ENCODE measurements at places on chromosomes 6 and 20.
A peak's percentile ranks its signal among the peaks of the same experiment; 100 is the strongest.

GRCh38 chr20:24297993-24298392, 171.4 kb upstream of the SYNDIG1 start:
- no peak for DNase-seq

DNA sequence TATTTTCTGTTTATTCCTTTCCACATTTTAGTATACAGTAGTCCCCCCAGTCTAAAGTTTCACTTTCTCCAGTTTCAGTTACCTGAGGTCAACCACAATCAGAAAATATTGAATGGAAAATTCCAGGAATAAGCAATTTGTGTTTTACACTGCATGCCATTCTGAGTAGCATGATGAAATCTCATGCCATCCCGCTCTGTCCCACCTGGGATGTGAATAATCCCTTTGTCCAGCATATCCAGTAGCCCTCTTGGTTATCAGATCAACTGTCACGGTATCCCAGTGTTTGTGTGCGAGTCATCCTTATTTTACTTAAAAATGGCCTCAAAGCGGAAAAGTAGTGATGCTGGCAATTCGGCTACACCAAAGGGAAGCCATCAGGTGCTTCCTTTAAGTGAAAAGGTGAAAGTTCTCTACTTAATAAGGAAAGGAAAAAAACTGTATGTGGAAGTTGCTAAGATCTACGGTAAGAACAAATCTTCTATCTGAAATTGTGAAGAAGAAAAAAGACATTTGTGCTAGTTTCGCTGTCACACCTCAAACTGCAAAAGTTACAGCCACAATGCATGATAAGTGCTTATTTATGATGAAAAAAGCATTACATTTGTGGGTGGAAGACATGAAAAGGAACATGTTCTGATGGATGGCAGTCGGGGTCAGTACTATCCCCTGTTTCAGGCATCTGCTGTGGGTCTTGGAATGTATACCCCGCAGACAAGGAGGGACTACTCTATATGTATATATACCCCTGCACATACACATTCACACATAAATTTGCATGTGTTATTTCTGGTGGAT, 11.3 kb downstream of the NOX3 start:
- no peak for DNase-seq

- DNase-seq, result no peak
Observed at GRCh38 chr20:36467076-36467999, 74.0 kb upstream of the MYL9 start.

DNA sequence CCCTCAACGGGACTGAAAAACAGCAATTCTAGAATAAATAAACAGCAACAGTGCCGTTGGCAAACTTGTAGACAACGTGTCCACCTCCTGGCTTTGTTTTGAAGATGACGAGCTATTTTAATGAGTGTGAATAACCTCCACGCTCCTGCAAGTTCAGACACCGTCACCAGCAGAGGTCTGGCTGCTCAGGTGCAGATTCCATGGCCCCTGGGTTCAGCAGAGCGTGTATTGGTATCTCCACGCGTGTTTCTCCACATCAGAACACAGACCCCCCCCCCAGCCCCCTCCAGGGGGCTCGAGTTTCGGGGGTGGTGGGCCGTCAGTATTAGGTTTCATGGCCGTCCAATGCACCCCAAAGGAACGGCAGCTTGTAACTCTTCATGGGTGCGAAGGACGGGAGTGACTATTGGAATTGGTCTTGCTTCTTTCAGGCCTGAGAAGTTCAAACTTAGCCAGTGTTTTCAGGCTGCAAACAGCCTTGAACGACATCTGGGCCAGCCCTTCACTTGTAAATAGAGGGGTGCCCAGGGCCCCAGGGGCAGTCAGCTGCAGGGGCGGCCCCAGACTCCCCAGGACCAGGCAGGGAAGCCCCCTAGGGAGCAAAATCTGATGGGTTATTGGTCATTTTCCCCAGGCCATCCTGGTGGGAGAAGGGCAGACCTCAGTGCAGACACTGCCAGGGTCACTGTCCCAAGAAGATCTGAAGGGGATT, 308.6 kb downstream of the TAF4 start:
- DNase-seq, result no peak

DNA sequence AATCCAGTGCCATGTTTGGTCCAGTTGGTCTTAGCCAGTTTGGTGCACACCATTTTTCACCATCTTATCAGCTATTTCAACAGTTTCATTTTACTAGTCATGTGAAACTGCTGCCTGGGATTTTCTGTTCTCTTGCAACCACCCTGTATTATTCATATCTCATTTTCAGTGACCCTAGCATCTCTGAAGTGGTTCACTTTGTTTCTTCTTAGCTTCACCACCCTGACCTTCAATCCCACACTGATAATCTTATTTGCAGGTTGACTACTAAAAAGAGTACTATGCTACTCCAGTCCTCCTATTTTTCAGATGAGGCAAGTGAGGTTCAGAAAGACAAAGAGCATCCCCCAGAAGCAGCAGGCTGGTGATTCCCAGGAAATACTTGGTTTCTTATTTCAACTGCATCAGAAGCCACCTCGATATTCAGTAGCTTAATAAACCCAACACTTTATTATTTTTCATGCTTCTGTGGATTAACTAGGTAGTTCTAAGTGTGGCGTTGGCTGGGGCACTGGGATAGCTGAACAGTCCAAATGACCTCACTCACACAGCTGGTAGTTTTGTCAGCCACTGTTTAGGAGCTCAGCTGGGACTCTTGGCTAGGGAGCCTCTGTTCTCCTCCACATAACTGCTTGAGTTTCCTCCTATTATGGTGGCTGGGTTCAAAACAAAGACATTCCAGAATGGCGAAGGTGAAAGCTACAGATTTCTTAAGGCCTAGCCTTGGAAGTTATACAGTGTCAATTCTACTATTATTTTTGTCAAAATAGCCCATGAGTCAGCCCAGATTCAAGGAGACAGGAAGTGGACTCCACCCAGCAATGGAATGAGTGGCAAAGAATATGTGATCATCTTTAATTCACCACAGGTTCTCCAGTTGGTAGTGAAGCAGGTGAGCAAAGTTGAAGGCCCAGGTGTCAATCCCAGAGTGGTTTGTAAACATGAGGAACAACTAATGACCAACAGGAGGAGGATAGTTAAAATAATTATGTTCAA, 40.6 kb downstream of the BPIFB4 start:
- no peak for DNase-seq

DNA sequence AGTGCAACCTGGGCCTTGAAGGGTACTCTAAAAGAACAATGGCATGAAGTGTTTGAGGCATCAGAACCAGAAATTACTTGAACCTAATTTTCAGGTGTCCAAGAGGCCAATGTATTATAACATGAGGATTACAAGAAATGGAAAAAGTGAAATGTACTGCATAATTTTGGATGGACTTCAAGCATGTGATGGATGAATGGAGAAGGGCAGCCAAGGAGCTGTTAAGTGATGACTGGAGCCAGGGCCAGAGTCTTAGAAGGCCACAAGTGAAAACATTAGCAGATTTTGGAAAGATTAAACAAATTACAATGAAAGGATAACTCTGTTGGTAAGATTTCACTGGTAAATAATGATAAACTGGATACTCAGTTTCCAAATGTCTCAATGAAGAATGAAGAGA, 738.2 kb downstream of the CD109 start:
- no peak for DNase-seq

- DNase-seq, result no peak
Observed at GRCh38 chr6:15712797-15713196, 50.0 kb upstream of the DTNBP1 start.

DNA sequence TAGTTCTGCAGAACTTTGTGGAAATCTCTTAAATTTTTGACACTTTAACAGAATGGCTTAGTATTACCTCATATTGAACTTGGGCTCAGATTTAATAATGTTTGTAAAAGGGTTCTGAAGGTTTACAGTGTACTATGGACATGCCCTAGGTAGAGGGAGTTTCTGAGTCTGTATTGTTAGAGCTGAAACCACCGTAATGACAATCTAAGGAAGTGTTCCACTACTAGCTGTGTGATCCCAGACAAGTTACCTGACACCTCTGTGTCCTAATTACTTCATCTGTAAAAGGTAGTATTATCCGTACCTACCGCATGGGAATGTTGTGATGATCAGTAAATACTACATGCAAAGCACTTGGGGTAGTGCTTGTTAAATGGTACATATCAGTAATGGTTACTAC, 86.9 kb downstream of the RREB1 start:
- DNase-seq, result no peak

DNA sequence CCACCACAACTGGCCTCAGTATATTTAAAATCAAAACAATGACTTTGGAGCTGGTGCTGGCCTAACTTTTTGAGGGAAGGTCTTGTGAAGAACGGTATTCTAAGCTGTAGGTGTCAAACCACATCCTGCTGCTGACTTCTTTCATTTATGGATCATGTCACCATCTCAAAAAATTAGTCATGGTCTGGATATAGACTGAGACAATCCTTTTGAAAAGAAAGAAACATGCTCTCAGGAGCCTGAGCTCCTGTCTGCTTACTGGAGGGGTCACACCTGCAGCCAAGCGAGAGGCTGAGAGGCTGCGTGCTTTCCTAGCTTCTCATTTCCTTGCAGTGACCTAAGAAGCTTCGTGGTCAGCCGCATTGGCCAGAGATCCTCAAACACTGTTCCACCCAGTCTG, 55.2 kb downstream of the TIAM2 start:
- DNase-seq, result no peak

- DNase-seq, result no peak
Observed at GRCh38 chr6:29486577-29486976, 1.2 kb downstream of the MAS1L start.

GRCh38 chr6:156984178-156984738, 207.1 kb downstream of the ARID1B start:
- no peak for DNase-seq

DNA sequence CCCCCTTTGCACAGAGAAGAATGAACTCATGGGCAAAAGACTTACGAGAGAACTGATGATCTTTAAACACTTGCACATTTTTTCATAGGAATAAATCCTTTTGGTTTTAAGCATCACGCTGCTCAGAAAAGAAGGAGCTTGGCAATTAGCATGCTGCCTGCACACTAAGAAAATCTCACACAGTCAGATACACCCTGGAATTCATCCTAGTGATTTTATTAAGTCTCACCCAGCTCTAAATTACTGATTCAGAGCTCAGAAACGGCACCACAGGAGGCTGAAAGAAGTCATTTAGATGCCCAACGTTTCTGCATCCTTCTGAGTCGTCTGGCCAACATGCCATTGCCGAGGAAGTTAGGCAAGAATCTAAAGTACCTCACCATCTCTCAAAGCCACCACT, 18.0 kb upstream of the NRSN1 start:
- no peak for DNase-seq

GRCh38 chr6:123529843-123530242, 106.9 kb downstream of the TRDN start:
- no peak for DNase-seq

- no peak for DNase-seq
Observed at GRCh38 chr6:19602434-19603013, 234.6 kb upstream of the ID4 start.

GRCh38 chr6:148835920-148836441, 89.2 kb downstream of the UST start:
- peak; percentile 61 for DNase-seq

DNA sequence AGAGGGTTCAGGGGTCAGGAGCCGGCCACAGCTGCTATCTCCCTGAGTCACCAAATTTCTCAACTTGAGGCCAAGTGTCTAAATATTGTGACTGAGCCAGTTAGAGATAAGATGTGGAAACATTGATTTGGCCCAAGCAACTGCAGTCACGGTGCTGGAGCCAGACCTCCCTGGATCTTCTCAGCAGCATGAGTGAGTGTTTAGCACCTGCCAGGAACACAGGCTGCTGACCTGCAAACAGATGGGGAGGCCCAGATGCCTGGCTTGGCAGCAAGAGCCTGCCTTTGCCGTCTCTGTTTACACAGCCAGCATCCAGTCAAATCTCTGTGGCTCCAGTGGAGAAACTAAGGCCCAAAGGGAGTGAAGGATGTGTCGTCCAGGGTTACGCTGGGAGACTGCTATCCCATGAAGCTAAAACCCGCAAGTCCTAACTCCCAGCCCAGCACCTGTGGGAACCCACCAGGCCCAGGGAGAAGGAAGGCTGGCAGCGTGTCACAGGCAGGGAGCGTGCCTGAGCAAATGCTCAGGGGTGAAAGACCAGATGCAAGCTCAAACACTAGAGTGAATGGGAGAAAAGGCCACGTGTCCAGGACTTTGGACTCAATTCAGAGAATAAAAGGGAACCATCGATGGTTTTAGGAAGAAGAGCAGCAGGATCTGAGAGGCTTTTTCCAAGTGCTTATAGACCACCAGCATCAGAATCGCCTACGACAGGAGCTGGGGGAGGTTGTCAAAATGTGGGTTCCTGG, 15.9 kb upstream of the PTGIS start:
- DNase-seq, result no peak

DNA sequence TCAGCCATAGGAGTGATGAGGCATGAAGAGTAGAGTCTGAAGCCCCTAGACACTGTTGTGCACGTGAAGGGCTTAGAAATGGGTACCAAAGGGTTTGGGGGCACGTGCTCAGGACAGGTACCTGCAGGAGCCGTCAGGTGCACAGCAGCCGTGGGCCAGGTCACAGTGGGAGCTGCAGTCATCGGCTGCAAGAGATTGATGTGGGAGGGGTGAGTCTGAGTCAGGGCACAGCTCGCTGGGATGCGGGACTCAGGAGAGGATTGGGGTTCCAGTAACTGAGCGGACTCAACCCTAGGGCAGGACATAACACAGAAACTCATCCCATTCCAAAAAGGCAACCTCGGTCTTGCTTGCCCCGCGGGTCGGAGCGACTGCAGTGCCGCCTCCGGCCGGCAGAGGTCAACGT, 1.1 kb downstream of the DLK2 start:
- DNase-seq, result no peak

GRCh38 chr6:41377071-41377470, 41.7 kb downstream of the NCR2 start:
- DNase-seq, result no peak

DNA sequence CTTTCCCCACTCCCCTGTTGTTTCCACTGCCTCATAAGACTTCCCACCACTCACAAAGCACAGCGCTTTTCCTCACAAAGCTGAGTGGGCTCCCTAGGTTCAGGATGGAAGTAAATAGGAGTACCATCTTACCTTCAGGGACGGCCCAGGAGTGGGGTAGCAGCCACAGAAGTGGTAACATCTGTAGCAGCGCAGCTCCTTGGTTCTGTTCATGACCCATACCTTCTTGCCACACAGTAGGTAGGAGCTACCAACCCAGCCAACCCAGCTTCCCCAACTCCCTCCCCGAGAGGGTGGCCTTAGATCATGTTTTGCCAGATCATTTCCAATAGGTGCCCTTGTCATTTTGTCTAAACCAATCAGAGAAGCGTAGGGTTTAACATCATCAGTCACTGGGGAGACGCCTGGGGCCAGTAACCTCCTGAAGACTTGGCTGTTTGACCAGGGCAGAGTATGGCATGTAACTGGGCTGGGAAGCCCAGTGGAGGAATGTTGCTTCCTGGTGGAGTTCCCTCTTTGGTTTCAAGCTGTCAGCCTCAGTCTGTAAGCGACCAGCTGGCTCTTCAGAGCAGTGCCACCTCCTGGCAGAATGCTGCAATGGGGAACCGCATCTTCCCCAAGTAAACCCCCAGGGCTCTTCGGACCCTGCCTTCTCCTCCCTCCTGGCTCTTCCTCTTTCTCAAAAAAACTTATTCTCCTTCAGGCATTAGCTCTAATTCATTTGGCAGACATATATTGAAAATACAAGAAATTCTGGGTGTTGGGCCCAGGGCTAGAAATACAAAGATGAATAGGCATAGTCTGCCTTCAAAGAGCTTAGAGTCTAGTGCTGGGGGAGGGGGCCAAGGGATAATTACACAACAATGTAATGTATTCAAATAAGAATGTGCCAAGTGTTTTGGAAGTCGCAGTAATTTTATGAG, at the start of gene HLA-DMA:
Gene HLA-DMA, minus strand, starts transcription at position 281 of the 923 bp plus-strand sequence. Its CDS starts 61 bp downstream, at position 220.
- DNase-seq, result no peak

Measured in SK-N-MC (cell line).